ENCODE measurements at places on chromosomes 3 and 15.

DNA sequence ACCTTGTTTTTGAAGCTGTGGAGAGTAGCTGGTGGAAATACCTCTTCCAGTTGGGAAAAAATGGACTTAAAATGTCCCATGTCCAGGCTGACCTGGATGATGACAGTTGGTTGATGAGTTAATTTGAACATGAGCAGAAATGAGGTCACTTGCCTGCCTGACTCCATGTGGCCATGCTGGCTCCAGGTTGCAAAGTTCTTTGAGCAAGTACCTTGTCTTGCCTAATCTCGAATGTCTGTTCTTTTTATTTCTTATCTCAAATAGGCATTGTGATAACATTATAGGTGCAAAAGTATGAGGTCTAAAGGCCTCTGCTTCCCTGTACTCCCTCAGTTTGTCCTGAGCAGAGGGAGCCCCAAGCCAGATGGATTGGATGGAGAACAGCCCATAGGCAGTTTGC, 9.0 kb downstream of the MAPKBP1 start:
- ATAC-seq = no peak

GRCh38 chr3:14175383-14176037, 2.9 kb downstream of the XPC start:
- ATAC-seq = no peak

DNA sequence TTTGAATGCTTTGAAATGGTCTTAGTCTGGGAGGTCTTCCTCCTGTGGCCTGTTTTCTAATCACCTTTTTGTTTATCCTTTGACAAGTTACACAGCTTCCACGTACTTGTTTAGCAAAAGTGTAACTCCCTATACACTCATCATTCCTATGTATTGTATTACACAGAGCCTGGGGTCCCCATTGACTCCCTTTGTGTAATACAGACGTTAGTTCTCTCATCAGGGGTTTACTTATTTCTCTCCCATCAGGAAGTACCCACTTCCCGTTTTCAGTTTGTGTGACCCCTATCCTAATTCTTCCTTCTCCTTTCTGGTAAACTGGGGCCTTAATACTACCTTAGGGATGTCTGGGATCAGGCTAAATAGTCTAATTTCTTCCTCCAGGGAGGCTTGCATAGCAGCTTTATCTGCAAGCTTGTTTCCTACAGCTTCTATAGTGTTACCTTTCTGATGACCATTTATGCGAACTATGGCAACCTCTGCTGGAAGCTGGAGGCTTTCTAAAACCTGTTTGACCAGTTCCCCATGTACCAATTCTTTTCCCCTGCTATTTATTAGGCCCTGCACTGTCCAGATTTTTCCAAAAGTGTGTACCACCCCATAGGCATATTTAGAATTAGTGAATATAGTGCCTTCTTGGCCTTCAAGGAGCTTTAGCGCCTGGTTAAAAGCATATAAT, 22.4 kb downstream of the ARL8B start:
- ATAC-seq = no peak

DNA sequence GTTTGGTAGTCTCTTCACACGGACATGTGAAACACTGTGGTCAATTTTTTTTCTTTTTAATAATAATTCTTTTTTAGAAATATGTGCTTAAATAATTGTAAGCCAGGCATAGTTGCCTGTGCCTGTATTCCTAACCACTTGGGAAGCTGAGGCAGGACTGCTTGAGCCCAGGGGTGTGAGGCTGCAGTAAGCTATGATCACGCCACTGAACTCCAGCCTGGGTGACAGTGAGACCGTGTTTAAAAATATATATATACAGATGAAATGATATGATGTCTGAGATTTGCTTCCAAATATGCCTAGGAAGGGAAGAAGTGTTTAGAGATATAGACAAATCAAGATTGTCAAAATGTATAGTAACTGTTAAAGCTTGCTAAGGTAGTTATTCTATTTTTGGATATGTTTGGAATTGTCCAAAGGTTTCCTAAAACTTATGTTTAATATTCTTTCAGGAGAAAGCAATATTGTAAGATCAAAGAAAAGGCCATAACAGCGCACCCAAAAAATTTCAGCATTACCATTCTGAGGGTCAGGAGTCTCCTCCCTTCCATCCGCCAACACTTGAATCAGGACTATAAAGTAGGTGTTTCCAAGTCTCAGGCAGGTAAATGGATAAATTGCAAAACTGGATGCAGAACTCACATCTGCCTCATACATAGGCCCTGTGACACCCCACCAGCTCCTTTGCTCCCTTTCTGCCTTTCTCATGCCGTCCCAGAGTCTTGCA, 532 bp upstream of the SELENOT start:
- ATAC-seq = peak; percentile 6

GRCh38 chr15:70127288-70127746, 29.6 kb upstream of the TLE3 start:
- ATAC-seq = no peak

Measured in gastroesophageal sphincter (tissue), 4 donors.